ENCODE measurements at places on chromosomes 16 and 17.

GRCh38 chr17:65914784-65915342, 277.1 kb downstream of the CEP112 start:
- no peak for DNase-seq

- DNase-seq = no peak
These were observed 1.5 kb upstream of the NQO1 start for GRCh38 chr16:69727916-69728270.

DNA sequence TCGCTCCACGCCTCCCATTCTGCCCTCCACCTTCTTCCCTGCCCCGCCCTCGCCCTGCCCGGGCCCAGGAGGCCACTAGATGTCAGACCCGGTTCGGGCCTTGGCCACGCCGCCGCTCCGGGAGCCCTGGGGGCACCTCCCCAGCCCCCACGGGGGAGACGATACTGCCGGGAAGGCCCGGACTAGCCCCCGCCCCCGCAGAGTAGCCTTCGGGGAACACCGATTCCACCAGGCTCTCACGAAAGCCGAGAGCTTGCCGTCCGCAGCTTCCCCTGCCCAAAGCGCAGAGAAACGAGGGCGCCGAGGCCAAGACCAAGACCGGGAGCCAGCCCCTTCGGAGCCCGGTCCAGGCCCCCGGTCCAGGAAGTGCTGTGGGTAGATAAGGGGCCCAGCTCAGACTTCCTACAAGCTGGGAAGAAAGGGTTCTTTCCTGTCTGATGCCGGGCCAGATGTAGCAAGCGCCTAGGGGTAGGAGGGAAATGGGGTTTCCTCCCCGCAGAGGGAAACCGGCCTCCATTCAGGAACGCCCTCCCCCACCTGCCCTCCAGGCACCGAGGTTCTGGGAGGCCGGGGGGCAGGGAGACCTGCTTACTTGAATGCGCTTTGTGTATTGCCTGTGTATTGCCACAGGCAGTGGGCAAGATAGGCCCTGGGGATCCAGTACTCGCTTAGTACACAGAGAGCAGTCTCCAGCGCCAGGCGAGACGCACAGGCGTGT, 806 bp upstream of the CYB561 start:
- DNase-seq = peak; percentile 76

- DNase-seq = no peak
These were observed 4.2 kb downstream of the ITGAE start for GRCh38 chr17:3796822-3797170.

- DNase-seq = no peak
These were observed 81.9 kb downstream of the KCNJ18 start for GRCh38 chr17:21774263-21774662.

DNA sequence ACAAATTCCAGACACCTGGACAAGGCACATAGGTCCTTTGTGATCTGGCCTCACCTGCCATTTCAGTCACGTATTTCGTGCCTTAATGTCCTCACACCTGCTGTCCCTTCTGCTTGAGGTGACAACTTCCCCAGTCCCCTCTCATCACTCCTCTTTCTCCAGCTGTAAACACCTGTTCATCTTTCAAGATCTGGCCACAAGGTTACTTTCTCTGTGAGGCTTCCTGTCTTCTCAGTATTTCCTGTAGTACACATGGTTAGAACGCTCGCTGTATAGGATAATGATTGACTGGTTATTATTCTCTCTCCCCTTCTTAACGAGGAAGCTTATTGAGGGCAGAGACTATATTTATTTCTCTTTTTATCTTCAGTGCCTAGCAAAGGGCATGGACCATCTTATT, 74.5 kb upstream of the PMFBP1 start:
- DNase-seq = no peak

GRCh38 chr16:51907680-51908079, 639.3 kb downstream of the TOX3 start:
- no peak for DNase-seq

- no peak for DNase-seq
These were observed 54.8 kb downstream of the CDRT4 start for GRCh38 chr17:15412606-15413005.

DNA sequence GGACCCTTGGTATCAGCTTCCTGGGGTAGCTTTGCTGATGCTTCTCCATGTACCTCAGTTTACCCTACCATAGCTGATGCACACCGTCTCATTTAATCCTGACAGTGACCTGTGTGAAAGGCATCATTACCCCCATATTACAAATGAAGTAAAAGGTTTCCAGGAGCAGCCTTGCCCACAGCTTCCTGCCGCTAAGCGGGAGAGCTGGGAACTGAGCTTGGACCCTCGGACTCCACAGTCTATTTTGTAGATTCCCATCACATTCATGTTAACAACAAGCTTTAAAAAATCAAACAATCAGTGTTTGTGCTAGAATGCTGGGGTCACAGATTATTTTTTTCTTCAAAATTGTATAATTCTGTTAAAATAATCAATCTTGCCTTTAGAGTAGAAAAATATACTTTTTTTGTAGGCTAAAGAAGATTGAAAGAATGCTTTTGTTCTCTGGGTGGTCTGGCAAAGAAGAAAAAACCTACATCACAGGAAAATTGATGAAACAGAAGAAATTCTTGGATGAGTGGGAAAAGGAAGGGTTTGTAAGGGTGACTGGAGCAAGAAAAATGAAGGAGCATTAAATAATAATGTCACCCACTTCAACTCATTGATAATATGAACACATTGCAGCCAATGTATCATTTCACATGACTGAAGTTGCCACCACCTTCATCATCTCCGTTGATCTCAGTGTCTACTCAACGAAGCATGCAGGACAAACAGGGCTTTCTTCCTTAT, 9.5 kb upstream of the USP10 start:
- no peak for DNase-seq

- no peak for DNase-seq
These were observed 6.9 kb downstream of the IGFBP4 start for GRCh38 chr17:40450175-40450574.

- no peak for DNase-seq
These were observed 34.8 kb downstream of the TIMM22 start for GRCh38 chr17:1031711-1032110.

DNA sequence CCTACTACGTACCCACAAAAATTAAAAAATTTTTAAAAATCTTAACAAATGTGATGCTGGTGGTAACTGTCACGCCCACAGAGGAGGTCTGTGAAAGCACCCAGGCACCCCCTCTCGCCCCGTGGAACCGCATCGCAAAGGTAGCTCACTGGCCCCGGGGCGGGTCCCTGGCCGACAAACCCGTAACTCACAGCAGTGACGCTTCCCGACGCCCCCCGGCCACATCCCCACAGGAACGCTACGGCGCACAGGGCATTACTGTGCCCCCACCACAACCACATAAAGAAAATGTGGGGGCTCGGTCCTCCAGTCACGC, 366 bp downstream of the ANKS3 start:
- DNase-seq = no peak
